ENCODE measurements at places on chromosomes 7 and 10.

- no peak for DNase-seq
Measured at GRCh38 chr10:77817541-77817940, 109.0 kb downstream of the DLG5 start.

DNA sequence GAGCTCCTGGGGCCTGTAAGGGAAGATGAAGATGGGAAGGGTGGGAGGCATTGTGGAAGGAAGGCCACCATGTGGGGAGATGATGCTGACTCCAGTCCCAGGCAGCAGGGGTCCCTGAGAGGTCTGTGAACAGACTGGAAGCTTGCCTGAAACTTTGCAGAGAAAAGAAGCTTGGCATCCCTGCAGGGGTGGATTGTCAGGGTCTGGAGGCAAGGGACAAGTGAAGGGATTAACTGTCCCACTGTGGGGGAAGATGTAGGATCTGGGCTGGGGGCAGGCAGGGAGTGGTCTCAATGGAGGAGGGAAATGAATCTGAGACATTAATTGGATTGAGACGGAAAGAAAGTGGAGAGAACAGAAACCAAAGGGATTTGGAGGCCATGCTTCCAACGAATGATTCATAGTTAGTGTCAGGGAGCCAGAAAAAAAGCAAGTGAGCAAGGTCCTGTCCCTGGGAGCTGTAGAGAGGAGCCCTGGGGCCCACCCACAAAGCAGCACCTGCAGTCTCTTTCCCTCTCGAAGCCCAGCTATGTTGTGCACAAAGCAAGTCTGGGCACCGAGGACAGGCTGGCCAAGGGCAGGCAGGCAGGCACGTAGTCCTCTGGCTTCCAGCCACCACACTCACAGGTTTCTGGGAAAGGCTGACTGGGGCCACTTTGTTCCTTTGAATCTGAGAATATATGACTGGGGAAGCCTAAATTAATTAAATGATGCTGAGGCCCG is 4.7 kb upstream of the SLC18A3 start:
- no peak for DNase-seq

- DNase-seq: no peak
Measured at GRCh38 chr10:70695241-70696030, 23.1 kb downstream of the ADAMTS14 start.

- no peak for DNase-seq
Measured at GRCh38 chr10:82438277-82438676, 563.3 kb downstream of the NRG3 start.

- no peak for DNase-seq
Measured at GRCh38 chr7:114885836-114886235, 36.1 kb upstream of the MDFIC start.

GRCh38 chr7:3588341-3588740 is 287.3 kb downstream of the SDK1 start:
- DNase-seq: no peak

DNA sequence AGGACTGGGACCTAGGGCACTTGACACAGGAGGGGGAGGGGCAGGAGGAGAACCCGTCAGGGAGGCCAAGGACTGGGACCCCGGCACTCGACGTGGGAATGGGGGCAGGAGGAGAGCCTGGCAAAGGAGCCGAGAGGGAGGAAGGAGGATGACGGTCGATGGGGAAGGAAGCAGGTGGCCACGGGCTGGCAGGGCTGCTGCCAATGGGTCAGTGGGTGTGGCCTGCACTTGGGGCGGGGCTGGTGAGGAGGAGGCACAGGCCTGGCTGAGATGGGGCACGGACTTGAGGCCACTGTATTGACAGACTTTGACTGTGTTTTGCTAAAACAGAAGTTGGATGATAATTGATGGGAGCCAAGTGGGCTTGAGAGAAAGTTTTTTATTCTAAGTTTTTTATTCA is 68.9 kb downstream of the RBM33 start:
- DNase-seq: no peak

DNA sequence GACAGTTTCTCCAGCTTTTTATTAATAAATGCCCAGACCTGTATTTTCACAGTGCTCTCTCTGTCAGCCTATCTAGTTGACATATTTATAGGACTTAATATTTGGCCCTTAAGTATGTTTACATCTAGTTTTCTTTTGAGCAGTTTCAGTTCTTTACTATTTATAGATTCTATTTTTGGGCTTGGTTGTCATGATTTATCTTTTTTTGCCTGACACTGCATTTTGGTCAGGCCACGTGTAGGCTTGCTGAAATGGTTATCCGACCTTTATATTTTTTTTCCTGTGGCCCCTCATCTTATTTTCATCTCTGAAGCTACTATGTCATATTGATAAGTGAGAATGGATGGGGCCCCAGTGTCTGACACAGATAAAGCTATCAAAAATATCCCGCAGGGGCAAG is 515.4 kb upstream of the FZD8 start:
- no peak for DNase-seq

DNA sequence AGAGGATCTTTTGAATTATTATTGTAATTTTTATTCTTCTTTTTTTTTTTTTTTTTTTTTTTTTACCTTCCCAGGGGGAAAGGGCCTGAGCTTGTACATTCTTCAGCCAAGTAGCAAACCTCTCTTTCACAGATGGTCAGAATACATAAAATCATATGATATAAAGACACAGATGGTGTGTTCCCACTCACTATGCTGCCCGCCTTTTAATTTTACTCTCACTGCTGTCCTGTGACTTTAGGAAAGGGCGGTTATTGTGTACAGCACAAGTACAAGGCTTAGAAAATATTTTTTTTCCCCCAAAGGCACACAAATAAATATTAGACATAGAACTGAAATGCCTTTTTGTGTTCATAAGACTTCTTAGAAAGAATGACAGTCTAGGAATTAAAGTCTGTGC is 213.6 kb downstream of the RPS24 start:
- no peak for DNase-seq

All from activated T-helper 1 cell treated with anti-CD3 and anti-CD28 coated beads, Interleukin-2, amount 50 U/mL, for 16 hours (primary cell).